ENCODE measurements at places on chromosomes 7 and 10.

DNA sequence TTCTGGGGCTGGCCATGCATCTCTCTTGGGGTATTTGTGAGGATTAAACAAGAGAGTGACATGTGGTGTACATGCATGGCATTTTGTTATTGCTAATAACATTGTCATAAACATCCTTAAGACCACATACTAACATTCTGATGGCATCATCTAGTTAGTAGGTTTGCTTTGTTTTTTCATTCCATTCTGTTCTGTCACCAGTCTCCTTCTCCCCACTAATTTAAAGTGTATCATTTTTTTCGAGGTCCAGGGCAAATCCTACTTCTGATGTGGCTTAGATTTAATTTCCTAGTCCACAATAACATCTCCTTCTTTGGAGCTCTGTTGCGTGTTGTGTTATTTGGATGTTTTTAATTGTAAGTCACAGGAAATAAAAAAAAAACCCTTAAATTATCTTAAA, 248.1 kb downstream of the LRMDA start:
- no peak for DNase-seq

DNA sequence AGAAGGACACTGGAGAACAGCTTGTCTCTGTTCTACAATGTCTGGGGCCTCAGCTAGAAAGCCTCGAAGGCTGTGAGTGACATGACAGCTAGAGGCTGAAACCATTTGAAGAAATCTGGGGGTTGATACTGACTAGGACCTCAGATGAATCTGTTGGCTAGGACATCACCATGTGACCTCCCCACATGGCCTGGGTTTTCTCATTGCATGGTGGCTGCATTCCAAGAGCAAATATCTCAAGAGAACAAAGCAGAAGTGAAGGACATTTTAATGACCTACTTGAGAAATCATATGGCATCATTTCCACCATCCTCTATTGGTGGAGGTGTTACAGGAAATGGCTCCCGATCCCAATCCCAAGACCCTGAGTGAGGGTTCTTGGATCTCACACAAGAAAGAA, 450.6 kb upstream of the AUTS2 start:
- DNase-seq: no peak

DNA sequence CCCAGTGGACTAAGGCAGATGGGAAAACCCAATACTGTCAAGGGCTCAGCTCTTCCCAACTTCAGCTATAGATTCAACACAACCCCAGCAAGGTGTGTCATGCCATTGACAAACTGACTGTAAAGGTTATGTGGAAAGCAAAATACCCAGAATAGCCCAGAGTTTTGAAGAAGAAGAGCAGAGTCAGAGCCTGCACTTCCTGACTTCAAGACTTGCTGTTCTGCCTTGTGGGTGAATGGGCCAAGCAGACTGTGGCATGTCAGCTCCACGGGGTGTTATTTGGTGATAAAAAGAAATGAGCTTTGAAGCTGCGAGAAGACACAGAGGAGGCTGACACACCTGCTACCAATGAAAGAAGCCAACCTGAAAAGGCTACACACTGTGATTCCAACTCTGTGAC, 89.7 kb downstream of the NKX6-2 start:
- DNase-seq: no peak

- no peak for DNase-seq
Observed at GRCh38 chr7:93471456-93471855, 103.1 kb downstream of the CALCR start.

GRCh38 chr10:119531067-119531466, 11.5 kb downstream of the RGS10 start:
- DNase-seq: no peak

- DNase-seq: no peak
Observed at GRCh38 chr10:26326851-26327250, 110.3 kb downstream of the GAD2 start.

DNA sequence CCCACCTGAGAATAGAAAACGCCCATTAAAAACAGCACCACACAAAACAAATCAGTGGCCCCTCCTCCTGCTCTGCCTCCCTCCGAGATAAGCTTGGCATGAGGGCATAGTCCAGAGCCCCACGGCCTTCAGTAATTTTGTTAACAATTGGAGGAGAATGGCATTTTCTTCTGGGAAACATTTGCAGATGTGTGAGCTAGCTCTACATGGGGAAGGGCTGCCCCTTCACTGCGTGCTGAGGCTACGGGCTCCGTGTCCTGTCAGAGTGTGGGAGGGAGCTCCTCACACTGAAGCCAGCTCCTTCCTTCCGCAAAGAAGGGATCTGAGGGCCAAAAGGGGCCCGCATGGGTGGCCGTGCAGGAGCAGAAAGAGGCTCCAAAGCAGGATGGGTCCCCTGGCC, 15.2 kb downstream of the GRK5 start:
- DNase-seq: no peak

GRCh38 chr10:78375854-78376785, 342.5 kb downstream of the RPS24 start:
- DNase-seq: no peak

DNA sequence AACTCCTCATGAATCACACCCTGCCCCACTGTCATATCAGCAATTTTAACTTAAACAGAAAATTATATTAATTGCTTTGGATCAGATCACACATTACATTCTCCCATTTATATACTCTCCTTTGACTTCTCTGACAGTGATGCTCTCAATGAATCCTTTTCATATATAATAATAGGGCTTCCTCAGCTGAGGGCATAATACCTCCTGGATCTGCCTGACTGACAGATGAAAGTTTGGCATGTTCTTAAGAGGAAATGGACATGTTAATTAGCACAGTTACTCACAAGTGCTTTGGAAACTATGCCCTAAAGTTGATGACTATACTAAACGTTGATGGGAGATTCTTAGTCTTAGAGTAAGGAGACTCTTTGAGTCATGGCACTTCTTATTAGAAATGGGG, 478.2 kb upstream of the LRRN3 start:
- DNase-seq: no peak

DNA sequence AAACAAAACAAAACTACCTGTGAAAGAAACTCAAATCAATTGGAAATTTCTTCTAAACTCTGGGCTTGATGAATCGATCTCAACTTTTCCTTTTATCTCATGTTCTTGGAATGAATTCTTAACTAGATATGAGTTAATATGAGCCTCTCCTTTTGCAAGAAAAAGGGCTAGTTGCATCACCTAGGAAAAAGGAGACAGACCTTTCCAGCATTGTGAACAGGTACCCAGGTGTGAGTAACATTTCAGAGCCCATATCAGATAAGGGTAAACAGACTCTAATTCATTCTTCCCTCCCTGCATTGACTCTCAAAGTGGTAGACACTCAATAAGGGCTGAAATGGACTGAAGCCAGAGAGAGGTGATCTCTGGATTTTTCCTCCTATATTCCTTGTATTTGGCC, 103.8 kb upstream of the AGR3 start:
- no peak for DNase-seq

- no peak for DNase-seq
Observed at GRCh38 chr7:20393021-20393610, 62.4 kb downstream of the ITGB8 start.

DNA sequence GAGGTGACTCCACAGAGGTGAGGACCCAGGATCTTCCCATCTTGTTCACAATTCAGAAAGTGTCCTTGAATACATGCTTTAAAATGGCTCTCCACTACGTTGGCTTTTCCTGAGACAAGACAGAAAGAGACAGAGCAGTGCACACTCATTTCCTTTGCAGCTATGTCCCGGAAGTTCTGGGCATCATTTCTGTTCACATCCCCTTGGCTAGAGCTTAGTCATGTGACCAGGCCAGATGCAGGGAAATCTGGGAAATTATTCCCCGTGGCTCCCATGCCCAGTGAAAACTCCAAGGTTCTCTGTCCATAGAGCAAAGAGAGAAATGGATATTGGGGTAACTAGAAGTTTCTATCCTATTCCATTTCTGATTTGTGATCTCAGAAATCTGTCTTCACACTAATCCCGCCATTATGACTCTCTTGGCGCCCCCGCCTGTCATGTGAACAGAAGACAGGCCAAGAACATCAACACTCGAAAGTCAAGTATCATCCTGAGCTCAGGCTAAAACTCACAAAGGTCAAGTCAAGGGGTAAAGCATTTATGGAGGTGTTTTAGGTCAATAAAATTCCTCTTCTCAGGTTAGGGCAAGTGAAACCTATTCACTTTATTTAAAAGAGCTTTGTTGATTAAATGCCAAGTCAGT, 251.4 kb upstream of the HABP2 start:
- DNase-seq: no peak

DNA sequence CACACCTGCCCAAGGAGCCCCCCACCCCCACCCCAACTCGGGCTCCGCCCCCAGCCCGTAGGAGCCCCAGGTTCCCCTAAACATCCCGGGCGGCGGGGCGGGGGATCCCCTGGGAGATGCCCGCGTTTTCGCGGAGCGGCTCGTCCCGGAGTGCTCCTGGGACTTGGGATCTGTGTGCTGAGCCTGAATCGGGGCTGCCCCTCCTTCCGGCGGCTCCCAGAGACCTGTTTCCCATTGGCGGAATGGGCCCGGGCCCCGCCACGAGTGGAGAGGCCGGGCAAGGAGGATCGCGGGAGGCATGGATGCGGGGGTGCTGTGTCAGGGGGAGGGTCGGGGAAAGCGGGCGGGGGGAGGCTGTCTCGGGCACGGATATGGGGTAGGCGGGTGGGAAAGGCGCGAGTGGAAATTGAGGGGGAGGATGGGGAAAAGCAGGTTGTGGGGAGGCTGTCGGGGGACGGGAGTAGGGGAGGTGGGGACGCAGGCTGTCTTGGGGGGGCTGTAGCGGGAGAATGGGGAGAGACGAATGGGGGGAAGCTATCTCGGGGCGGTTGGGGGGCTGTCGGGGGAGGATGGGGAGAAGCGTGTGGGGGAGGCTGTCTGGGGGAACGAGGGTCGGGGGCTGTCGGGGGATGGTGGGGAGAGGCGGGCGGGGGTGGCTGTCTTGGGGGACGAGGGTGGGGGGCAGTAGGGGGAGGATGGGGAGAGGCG, 572 bp upstream of the BHLHA15 start:
- DNase-seq: peak; percentile 38

GRCh38 chr7:79912213-79912633, 222.4 kb upstream of the GNAI1 start:
- DNase-seq: no peak

DNA sequence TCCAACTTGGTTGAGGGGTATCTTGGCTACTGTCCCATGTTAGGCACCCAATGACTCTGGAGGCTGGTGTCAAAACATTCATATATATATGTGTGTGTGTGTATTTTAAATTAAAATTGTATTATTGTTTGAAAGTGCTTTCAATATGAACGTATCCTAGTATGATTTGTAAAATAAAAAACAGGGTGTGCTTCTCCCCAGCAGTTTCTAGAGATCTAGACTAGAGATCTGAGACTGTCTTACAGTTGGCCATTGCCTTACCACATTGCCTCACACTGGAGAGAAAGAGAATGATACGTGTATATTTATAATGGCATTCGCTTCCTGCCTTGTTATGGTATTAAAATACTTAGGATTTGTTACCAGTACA, 1.2 kb downstream of the BAG3 start:
- peak; percentile 70 for DNase-seq

GRCh38 chr7:69465262-69465661, 133.0 kb upstream of the AUTS2 start:
- no peak for DNase-seq

GRCh38 chr7:40371806-40372440, 237.1 kb downstream of the SUGCT start:
- DNase-seq: no peak

- no peak for DNase-seq
Observed at GRCh38 chr7:158025686-158026600, 561.7 kb downstream of the PTPRN2 start.

- DNase-seq: no peak
Observed at GRCh38 chr10:51196508-51197175, 122.4 kb downstream of the PRKG1 start.

- no peak for DNase-seq
Observed at GRCh38 chr10:21687266-21688008, 153.4 kb downstream of the MLLT10 start.

DNA sequence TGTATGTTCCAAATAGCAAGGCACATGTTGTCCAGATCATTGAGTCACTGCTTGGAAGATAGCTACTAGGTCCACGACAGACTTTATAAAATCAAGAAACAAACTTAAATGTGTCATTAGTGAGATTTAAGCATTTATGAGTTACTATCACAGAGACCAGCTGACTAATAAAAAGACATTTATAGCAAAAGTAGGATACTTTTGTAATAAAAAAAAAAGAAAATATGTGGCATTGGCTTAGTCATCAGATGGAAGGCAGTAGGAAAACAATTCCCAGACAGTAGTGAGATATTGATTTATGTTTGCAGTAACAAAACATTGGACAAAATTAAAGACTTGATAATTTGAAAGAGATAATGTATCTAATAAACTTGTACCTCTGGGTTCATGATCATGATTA, 881.0 kb upstream of the LRRN3 start:
- no peak for DNase-seq

- no peak for DNase-seq
Observed at GRCh38 chr7:57404343-57404966, 45.5 kb upstream of the ZNF716 start.

- DNase-seq: no peak
Observed at GRCh38 chr7:112665709-112666108, 124.5 kb downstream of the TMEM168 start.

- DNase-seq: no peak
Observed at GRCh38 chr10:112803961-112804401, 146.1 kb upstream of the TCF7L2 start.

GRCh38 chr7:43669286-43670081, 59.8 kb downstream of the COA1 start:
- no peak for DNase-seq

DNA sequence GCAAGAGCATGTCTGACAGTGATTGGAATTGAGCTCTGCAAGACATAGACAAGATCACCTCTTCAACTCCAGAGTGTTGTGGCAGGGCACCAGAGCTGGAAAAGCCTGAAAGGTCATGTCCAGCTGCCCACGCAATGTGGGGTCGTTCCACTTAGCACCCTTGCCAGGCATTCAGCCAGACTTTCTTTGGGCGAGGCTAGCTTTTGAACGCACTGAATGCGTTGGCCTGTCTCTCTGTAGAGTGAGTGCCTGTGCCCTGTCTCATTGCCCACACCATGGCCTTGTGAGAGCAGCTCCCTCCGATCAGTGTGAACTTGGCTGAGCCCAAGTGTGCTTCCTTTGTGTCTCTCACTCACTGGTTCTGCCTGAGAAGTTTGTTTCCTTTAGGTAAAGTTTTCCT, 23.3 kb downstream of the UBTD1 start:
- DNase-seq: no peak

- DNase-seq: no peak
Observed at GRCh38 chr10:47038881-47039561, 127.8 kb downstream of the PTPN20 start.

DNA sequence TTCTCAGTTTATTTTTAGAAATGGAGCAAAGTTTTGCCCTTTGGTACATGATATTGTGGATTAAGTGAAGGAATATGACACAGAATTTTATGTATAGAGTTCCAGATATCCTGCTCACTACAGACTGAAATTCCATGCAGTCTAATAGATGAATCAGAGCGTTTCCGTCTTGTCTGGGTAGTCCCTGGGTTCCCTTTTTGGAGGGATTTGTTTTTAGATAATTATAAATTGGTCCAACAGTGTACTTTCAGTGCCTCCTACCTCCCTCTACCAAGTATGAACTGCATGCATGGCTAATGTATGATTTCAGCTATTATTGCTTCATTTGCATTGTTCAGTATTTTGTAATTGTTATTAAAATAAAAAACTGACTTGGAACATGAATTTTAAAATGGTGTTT, 74.4 kb downstream of the SEPTIN7 start:
- no peak for DNase-seq
